ENCODE measurements at places on chromosomes 1 and 21.

GRCh38 chr1:171655746-171656116 is 3.2 kb upstream of the MYOC start:
- DNase-seq: no peak

DNA sequence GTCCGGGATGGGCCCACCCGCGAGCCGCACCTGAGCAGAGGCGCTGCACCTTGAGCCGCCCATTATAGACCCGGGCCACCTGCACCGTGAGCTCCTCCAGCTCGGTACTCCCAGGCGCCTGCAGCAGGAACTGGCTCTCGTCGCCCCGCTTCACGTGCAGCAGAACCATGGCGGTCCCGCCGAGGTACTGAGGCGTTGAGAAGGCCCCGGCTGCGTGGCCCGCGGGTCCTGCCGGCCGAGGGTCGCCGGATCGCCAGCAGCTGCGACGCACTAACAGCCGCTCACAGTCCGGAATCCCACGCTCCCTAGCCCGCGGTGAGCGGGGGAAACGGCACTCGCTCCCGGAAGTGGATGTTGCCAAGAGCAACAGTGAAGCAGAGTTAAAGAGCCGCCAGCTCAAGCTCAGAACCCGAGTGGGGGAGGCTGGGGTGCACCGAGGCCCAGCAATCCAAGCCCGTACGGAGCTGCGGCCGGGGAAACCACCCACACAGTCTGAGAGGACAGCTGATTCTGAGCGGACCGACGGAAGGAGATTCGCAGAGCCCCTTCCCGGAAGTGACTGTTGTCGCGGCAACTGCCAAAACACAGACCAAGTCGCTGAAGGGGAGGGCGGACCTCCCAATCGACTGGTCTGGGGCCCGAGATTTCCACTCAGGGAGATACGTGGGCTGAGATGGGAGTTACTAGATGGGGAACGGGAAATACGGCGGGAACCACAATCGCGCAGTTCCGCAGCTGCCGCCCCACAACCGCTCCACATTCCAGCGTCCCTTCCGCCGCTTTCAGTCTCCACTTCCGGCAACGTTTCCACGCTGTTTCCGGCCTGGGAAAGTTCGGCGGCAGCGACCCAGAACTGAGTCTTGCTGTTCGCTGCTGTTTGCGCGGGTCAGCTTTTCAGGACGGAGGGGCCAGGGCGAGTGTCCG is at the start of gene CFAP298:
Gene CFAP298 (minus strand): TSS at position 303 of the 924 bp plus-strand sequence. CDS start 134 bp downstream, at position 169.
- DNase-seq: peak; percentile 77

GRCh38 chr1:209356976-209357377 is 226.5 kb upstream of the CAMK1G start:
- no peak for DNase-seq

GRCh38 chr1:246591047-246591446 is 24.8 kb downstream of the CNST start:
- no peak for DNase-seq

DNA sequence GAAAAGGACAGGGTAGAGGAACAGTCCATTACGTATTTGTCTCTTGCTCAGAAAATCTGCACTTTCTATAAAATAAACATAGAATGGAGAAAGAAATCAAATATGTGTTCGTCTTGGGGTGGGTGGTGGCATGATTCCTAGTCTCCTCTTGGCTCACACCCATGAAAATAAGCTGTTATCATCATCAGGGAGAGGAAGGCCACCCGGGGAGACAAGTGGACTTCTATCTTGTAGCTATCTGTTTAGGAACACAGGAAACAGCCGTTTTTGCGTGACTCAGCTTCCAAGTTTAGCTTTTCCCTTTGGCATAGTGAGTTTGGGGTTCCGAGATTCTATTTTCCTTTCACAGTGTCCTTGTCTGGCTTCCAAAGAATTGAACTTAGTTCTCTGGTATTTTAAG is 622.3 kb downstream of the PTPRU start:
- DNase-seq: no peak
